Dorsolateral prefrontal cortex (tissue), 122 donors: ENCODE measurements at places on chromosomes 11 and 22.

DNA sequence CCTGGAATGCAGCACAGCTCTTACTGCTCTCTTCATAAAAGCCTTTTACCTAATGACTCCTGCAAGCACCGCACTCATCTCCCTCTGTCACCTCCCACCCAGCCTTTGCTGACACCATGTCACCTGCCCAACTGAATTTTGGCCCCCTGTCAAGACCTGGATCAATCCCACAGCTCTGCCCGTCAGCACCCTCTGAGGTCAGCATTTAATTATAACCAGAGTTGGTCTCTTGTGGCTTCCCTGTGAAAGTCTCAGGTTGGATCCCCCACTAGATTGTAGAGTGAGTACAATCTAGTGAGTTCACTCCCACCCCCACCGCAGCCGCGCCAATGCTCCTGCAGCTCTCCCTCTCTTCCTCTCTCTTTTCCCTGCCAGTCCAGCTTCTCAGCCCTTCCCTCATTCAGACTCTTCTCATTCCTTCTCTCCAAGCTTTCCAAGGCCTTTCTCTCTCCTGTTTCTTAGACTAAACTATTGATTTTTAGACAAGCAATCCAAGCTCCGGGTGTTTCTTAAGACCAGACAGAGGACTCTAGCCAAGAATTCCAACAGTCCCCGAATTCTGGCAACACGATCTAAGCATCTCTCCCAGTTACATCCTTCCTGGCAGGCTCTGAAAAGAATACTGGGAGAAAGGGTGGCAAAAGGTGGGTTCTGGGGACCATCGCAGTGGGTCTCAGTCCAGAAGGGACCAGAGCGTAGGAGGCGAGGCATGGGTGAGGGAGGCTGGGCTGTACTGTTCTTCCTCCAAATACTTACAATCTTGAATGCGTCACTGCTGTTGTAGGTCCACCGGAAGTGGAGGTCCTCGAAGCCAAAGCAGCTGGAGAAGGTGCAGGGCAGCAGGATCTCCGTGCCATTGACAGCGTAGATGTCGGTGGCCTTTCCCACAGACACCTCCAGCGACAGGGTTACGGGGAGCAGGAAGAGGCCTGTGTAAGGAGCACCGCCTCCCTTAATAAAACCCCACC lies 8.0 kb downstream of the SCN4B start:
- no peak for DNase-seq

DNA sequence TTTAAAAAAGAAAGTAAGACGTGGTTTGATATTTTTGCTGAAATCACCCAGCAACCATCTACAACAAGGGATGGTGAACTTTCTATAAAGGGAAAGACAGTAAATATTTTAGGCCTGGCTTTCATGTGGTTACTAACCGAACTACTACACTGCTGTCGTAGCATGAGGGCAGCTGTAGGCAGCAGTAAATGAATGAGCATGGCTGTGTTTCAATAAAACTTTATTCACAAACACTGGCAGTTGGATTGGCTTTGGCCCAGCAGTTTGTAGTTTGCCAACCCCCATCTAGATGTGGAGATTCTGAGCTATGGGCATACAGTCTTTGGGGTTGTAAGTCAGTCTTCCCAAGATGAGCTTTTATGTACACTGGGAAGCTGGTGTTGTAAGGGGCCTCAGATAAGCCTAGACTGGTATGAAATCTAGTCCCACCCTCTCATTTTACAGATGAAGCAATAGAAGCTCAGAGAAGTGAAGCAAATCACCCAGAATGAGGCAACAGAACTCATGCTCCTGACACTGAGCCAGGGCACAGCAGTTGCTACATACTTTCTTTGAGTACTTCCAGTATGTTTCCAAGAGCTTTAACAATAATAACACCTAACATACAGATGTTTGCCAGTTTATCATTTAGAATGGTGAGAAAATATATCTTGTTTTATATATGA lies 204.4 kb downstream of the ADAMTS15 start:
- DNase-seq, result no peak

GRCh38 chr11:3011891-3012885 lies 20.1 kb upstream of the NAP1L4 start:
- DNase-seq, result no peak

DNA sequence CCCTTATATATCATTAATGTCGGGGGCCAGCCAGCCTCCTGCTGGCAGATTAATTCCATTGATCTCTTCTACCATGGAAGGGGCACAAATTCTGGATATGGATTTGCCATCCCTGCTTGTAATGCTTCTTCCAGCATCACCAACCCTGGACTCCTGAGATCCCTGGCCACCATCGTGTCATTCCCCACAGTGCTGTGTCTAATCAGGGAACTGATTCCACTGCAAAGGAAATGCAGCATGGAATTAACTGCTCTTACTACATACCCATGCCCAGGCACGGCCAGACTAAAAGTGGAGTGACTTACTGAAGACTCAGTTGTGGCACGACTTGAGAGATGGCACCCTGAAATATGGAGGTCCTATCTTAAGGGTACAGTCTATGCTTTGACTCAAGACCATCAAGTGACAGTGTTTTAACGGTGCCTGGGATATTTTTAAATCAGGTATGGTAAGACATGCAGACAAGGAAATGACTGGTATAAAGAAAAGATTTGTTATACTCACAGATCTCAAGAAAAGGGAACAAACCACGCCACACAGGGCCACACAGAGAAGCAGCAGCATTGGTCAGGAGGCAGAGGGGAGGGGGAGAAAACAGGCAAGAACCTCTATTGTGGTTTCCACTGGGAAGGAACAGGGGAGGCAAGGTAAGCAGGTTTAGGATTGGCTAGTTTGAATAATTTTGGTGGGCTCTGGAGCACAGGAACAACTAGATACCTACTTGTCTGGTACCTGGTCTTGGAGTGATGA lies 65.1 kb downstream of the IGLL5 start:
- DNase-seq, result no peak

- no peak for DNase-seq
Measured at GRCh38 chr11:45818961-45819605, 14.1 kb downstream of the SLC35C1 start.

DNA sequence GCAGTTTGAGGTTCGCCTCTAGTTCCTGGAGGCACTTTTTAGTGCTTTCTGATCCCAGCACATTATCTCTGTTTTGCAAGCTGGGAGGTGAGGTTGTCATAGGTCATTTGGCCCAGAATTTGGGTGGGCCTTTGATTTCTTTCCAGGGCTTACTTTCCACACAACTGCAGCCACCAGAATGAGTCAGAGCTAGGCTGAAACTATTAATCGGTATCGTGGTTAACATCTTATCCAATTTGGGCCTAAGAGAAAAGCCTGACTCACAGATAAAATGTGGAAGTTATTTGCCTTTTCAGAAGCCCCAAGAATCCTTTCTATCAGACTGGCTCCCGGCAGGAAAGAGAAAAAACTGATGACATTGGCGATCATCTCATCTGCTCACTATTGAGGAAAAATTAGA lies 166.4 kb downstream of the KIRREL3 start:
- no peak for DNase-seq

- DNase-seq, result no peak
Measured at GRCh38 chr11:35994421-35994820, 50.6 kb downstream of the LDLRAD3 start.
